Stimulated activated CD4-positive, alpha-beta T cell treated with anti-CD3 and anti-CD28 coated beads, Interleukin-15, amount 100 ng/mL, for 1 hour (primary cell): ENCODE measurements at places on chromosomes 7 and 10.

DNA sequence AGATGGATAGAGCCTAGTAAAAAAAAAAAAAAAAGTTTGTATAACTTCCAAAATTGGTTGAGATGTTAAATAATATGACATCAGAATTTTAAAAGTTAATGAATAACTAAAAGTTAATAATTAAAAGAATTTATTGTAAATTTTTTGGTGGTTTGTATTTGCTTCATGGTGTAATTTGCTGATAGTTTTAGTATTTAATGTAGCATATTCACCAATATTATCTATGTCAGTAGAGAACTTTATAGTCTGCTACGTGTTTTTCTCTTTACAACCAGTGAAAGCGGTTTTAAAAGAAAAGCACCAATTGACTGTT, 51.8 kb upstream of the STEAP4 start:
- no peak for DNase-seq

- no peak for DNase-seq
Observed at GRCh38 chr10:93397020-93397419, 85.1 kb downstream of the MYOF start.

- DNase-seq = no peak
Observed at GRCh38 chr7:31744294-31744874, 57.4 kb downstream of the PPP1R17 start.

DNA sequence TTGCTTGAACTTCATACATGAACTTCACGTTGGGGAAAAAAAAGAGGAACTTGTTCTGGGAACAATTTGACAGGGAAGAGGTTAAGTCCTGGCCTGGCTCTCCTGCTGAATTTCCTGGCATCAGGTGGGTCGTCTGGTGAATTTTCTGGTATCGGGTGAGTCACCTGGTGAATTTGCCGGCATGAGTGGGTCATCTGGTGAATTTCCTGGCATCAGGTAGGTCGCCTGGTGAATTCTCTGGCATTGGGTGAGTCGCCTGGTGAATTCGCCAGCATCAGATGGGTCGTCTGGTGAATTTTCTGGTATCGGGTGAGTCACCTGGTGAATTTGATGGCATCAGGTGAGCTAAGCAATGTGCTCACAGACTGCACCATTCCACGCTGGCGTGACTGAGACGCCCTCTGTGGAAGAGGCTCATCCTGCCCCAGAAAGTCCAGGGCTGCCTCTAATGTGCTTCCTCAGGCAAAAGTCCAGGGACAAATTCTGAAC, 255.4 kb downstream of the TCERG1L start:
- DNase-seq = no peak

GRCh38 chr10:84562592-84562991, 234.2 kb downstream of the CCSER2 start:
- DNase-seq = no peak

DNA sequence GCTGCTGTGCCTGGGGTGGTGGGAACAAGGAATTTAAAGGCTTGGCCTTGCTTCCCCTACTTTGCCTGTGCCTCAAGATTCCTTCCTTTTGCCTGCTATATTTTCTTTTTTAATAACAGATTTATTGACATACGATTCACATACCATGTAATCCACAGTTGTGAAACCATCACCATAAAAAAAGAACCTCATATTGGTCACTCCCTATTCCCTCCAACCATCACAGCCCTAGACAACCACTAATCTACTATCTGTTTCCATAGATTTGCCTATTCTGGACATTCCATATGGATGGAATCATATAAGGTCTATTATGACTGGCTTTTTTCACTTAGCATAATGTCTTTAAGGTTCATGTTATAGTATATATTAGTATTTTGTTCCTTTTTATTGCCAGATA, 59.3 kb upstream of the TRIM8 start:
- no peak for DNase-seq
